Jurkat, Clone E6-1 (cell line): ENCODE measurements at places on chromosomes 4 and X.

- DNase-seq: no peak
Observed at GRCh38 chr4:2093265-2093664, 34.1 kb downstream of the NAT8L start.

- no peak for DNase-seq
Observed at GRCh38 chrX:132876523-132877338, 81.7 kb downstream of the HS6ST2 start.

- no peak for DNase-seq
Observed at GRCh38 chrX:41177297-41177696, 92.1 kb downstream of the USP9X start.

DNA sequence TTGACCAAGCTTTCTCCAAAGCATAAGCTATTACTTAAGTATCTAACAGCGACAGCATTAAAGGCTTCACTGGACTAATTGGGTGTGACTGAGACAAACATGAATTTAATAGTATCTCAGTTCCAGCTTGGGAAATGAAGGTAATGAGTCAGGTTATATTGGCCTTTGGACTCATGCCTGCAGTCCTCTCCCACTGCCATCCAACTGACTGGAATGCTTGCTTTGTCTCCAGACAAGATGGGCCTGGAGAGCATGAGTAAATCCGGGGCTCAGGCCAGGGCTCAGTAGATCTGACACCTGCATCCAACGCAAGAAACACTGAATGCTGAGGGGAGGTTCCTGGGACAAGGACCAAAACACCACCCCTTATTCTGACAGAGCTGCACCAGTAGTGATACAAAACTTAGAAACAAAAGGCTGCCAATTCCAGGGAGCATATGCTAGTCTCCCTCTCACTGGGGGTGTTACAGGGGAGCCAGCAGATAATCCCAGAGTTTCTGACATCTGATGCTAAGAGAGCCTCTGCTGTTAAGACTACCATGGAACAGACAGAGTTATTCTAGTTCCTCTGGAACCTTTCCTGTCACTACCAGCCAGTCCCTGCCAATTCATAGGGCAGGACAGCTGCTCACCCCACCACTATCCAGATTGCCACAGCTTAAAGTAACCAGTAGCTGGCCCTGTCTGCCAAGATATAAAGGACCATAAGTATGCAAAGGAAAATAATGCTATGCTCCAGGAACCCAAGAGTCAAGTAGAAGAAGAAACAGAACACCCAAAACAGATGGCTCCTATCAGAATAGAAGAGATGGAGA, 293.8 kb downstream of the IQCM start:
- no peak for DNase-seq

- DNase-seq: peak; percentile 46
Observed at GRCh38 chr4:145719752-145720624, 40.0 kb downstream of the C4orf51 start.

- DNase-seq: no peak
Observed at GRCh38 chr4:127229855-127230608, 402.7 kb upstream of the INTU start.

DNA sequence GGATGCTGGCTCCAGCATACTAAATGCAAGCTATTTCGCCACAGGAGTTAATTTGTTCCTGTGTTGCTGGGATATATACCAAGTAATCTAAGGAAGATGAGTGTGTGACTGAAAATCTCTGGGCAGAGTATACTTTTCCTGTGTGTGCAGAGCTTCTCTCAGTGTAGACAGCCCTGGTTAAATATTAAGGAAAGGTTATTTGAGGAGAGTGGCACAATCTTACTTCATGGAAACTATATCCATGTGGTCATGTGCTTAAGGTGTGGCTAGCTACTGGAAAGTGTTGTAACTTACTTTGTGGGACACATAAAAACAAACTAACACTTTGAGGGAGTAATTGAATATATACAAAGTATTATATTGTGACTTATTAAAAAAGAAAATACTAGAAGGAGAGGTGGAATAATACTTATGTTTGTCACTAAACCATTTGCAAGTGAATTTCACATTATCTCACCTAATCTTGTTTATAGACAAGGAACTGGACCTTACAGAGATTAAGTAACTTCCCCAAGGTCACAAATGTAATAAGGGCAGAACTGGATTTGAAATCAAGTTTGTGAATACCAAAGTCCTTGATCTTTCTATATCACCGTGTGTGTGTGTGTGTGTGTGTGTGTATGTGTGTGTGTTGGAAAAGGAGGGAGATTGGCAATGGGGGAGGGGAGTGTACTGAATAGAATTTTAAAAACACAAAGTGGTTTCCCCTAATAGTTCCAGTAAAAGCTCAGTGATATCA, 408.2 kb upstream of the NR3C2 start:
- no peak for DNase-seq

DNA sequence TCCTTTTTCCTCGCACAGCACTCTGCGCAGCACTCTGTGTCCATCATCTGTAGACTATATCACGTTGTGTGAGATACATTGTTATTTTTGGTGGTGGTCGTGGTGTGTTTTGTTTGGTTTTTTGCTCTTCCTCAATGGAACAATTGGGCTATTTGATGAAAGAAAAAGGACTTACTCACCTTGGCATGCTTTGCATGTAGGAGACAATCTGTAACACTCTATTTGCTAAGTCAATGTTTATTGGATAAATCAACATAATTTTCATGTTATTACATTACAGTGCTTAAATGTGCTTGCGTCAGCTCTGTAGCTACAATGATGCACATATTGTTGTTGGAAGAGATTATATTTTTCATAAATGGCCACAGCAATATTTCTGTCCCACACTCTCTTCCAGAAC, 12.5 kb upstream of the CD99 start:
- DNase-seq: no peak

DNA sequence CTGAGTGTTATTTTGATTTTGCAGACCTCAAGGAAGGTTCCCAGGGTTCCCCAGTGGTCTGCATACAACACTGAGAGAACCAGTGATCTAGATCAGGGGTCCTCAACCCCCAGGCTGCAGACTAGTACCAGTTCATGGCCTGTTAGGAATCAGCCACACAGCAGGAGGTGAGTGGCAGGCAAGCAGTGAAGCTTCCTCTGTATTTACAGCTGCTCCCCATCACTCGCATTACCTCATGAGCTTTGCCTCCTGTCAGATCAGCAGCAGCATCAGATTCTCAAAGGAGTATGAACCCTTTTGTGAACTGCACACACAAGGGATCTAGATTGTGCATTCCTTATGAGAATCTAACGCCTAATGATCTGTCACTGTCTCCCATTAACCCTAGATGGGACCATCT, 28.5 kb downstream of the EDNRA start:
- DNase-seq: no peak

DNA sequence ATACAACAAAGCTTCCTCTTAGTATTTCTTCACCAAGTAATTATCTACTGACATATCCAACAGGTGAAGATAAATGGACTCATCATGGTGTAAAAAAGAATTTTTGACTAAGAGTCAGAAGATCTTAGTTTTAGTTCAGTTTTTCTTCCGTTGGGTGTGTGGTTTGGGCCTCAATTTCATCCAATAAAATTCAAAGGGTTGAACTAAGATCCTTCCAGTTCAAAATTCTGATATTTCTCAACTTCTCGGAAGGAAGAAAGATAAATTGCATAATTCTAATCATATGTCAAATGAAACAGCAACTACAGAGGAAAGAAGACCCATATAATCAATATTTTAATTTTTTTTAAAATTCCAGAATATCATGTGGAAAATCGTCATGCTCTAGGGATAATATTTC, 192.7 kb downstream of the SPRY1 start:
- DNase-seq: no peak

DNA sequence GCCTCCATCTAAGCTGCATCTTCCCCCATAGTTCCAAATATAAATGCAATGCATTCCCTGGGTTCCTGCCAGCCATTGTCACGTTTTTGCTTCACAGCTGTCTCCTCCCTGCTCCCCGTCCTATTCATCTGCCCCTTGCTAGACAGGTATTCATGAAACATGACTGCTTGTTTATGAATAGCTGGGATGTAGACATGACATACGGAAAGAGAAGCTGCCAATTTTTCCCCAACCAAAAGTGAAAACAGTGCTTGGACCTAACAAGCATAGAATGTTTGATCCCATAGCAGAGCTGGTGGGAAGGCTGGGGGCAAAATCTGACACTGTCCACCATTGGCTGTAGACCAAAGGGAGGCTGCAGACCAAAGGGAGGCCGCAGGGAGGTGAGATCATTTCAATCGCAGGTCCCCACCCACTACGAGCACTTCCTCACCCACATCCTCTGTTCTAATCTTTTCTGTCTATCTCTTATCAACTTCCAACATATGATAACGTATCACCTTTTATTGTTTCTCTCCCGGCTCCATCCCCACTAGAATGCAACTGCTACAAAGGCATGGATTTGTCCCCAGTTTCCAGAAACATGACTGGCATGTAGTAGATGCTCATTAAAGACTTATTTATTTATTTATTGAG, 8.5 kb upstream of the GYG2 start:
- DNase-seq: peak; percentile 56

DNA sequence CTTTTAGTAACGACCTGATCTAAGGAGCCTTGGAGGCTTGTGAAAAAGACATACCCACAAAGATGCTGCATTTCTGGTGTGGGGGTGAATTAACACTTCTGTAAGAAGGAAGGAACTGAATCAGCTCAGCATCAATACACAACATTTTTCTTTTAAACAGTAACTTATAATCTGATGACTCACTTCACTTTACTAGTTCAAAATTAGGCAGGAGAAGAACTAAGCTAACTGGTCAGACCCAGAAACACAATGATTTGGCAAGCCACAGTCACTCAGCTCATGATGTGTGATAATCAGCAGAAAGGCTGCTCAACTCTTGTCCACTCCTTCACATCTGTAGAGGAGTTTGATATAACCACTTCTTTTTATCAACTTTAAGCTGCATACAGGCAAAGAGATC, 4.6 kb downstream of the MMAA start:
- no peak for DNase-seq

GRCh38 chrX:136146614-136147314, 569 bp upstream of the FHL1 start:
- no peak for DNase-seq
